ENCODE measurements at places on chromosomes 16 and 17. TPM values are rescaled to one million over a fixed set of nuclear protein-coding genes. Genes with fewer than 3 reads are reported as not detected.

ABCA9 gene
- total RNA-seq = 118 TPM

SCGB1C2 gene
- total RNA-seq = not detected

GNG13 gene
- total RNA-seq = not detected

TAC4 gene
- total RNA-seq = not detected

CD300E gene
- total RNA-seq = 3.8 TPM

GRCh38 chr17:83037084-83037873, 42.1 kb upstream of the METRNL start:
- peak; percentile 38 for DNase-seq

GRCh38 chr17:59373882-59374495, 42.5 kb downstream of the YPEL2 start:
- DNase-seq = no peak

DNA sequence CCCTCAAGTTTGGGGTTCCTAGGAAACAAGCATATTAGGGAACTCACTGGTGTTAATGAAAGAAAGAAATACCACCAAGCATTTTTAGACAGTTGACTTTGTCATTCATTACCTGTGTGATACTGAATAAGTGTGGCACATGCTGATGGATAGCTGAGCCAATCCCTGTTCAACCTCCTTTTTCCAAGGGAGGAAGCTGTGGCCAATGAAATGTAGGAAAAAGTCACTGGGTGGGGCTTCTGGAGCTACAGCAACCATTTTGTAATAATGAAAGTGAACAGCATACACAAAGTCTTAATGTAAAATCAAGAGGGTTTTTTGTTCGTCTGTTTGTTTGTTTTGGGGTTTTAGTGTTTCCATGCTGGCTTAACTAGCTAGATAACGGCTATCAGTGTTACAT, 254.3 kb upstream of the SALL1 start:
- DNase-seq = no peak

DNA sequence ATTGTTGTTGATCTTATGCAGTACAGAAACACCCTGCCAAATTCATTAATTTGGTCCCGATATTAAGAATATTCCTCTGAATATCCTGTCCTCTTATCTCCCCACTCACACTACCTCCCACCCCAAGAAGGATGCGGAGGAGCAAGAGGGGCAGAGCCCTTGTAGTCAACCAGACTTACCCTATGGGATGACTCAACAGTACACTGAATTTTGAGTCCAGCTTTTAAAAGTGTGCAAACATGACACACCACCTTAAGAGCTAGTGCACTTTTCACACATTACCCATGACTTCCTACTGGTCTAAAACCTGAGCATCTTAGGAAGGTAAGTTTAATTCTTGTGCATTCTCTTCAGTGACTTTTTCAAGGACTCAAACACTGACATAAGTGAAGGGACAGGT, 9.5 kb downstream of the USP22 start:
- DNase-seq = no peak

GRCh38 chr17:28057731-28058246, 15.3 kb downstream of the NLK start:
- no peak for DNase-seq

- DNase-seq = no peak
These were observed 125.4 kb upstream of the COX10 start for GRCh38 chr17:13943909-13944308.

- DNase-seq = no peak
These were observed 24.7 kb downstream of the PSMD7 start for GRCh38 chr16:74321356-74321755.

DNA sequence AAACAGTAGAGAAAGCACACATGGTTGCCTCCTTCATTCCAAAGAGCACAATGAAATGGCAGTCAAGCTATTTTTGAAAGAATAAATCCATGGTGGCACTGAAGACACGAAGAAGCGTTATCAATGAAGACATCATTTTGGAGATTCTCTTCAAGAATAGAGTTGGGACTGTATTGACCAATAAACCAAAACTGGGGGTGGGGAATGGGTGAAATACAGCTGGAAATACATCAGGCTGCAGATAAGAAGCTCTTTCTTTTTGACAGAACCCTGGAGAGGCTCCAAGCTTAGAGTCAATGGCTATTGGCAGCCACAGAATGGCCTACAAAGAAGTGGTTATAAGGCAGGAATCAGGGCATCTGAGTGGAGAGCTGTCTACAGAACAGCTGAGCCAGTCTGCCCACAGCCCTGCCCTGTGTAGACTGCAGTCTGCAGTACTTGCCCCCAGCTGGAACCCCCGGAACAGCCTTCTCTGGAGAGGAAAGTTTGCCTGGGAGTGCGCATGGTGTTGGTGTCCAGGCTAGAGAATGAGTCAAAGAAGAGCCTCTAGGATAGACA, 100.4 kb downstream of the STX8 start:
- DNase-seq = no peak

GRCh38 chr17:6796017-6796886, 20.2 kb downstream of the FBXO39 start:
- no peak for DNase-seq

DNA sequence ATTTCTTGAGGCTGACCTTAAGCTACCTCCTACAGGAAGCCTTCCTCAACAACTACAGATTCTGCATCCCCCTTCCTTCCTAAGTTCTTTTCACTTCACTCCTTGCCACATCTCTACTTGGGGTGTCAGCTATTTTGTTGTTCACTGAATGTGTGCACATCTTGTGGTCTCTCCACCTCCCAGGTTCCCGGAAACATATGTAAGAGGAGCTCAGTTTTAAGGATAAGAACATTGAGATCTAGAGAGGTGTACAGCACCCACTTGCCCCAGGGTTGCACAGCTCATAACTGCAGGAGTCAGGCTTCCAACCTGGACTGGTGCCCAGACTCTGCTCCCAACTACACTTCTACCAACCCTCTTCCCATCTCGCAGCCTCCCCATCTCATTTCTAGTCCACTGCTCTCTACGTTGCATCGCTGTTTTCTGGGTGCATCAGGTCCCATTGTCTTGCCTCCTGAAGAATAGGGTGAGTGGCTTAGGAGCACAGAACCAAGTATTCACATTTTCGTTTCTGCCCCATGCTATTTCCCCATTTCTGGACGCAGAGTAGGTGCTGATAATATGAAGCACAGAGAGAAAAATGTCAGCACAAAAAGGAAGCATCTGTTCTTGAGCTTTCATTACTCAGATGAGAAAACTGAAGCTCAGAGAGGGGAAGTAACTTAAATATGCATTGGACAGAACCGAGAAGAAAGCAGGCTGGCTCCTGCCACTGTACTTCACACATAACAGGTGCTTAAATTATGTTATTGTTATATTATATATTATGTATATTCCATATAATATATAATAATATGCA, 292.0 kb upstream of the CCL2 start:
- DNase-seq = no peak

GRCh38 chr17:59370593-59371299, 39.3 kb downstream of the YPEL2 start:
- DNase-seq = no peak

DNA sequence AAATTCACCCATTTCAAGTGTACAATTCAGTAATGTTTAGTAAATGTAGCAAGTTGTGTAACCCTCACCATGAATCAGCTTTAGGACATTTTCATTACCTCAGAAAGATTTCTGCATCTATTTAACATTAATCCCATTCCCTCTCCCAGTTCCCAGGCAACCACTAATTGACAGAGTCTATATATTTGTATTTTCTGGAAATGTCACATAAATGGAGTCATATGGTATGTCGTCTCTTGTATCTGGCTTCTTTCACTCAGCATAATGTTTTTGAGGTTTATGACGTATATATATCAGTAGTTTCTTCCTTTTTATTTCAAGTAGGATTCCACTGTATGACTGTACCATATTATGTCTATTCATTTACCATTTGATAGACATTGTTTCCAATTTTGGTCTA, 199.8 kb downstream of the CYB561 start:
- no peak for DNase-seq

GRCh38 chr17:2070241-2071023, 15.5 kb downstream of the HIC1 start:
- DNase-seq = no peak
